ENCODE measurements at places on chromosomes 6 and 20. TPM values are rescaled to one million over a fixed set of nuclear protein-coding genes. Genes with fewer than 3 reads are reported as not detected.

Gene PRND
- polyA plus RNA-seq: not detected

Gene SLC26A8
- polyA plus RNA-seq: not detected

DNA sequence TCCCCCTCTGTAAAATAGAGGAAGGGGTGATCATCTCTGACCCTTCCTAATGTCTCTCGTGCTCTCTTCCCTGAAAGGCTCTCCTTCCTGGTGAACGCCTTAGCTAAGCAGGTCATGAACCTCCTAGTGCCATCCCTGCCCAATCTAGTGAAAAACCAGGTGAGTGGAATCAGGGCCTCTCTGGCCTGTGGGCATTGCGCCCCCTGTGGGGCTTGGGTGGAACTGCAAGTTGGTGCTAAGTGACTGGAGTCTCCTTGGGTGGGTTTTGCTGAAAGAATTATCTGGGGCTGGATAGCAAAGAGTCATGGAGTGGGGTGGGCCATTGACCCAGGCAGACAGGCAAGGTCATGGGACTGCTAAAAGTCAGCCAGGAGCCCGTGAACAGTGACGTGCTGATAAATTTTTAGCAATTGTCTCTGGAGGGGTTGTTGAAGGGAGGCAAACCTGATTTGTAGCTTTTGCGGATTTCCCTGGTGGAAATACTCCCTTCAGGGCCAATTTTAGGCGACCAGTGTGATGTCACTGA is 8.9 kb downstream of the BPIFB1 start:
- no peak for DNase-seq

- no peak for DNase-seq
Observed at GRCh38 chr6:35310265-35310831, 12.7 kb downstream of the DEF6 start.

DNA sequence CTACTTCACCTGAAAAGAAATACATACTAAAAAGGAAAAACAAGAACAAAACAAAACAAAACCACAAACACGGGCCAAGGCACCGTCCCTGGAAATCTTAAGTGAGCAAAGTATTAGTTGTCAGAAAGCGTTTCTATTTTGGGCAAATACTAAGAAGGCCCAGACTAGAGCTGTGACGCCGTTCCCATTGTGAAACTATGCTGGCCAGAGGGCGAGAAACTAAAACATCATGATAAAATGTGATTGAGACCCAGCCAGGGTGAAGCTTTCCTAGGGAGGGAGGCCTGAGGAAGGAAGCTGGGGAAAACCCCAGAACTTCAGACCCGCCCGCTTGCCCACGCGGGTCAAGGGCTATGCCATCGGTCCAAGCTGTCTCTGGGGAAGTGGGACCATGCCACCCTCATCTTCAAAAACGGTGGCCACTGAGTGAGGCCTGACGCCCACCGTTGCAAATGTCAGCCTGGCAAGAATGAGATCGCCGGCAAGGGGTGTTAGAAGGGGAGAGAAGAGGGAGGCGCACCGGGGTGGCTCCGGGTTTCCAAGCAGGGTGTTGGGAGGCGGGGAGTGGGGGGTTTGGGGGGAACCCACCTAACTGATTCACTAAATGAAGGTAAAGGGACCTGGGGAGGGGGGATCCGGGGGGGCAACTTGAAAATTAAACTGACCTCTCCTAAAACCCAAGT is 1950.9 kb upstream of the DEFB115 start:
- DNase-seq: no peak

All from BJ (cell line).